ENCODE measurements at places on chromosomes 16 and 17.

- DNase-seq = no peak
Observed at GRCh38 chr16:50367777-50368409, 895 bp downstream of the BRD7 start.

- no peak for DNase-seq
Observed at GRCh38 chr17:14871921-14872320, 393.2 kb downstream of the PMP22 start.

DNA sequence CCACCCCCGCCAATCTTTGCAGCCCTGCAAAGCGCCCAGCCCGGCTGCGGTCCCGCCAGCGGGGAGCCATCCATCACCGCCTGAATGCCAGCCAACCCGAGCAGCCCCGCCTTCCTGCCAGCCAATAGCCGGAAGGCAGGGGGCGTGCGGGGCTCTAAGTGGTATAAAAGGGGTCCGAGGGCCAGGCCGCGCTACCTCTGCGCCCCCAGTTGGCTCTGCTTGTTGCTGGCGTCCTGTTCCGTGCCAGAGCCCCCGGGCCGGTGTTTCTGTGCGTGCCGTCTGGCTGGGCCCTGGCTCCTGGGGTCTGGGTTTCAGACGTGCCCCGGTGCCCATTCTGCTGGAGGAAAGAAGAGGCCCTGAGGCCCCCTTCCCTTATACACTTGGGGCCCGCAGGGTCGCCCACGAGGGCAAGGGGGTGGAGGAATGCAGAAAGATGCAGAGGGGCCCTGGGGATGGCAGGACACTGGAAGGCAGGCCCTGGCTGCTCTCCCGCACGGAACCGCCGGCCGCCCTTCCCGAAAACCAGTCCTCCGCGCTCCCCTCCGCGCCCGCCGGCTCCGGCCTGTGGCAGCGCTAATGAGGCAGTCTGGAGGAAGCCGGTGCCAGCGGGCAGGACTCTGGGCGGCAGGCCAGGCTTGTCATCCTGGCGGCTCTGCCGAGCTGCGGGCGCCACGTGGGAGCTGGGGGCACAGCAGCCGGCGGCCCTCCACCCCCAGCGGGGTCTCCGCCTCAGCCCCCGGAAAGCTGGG lies 14.0 kb downstream of the COPZ2 start:
- peak; percentile 41 for DNase-seq

- no peak for DNase-seq
Observed at GRCh38 chr16:21643785-21644184, 8.6 kb downstream of the IGSF6 start.

DNA sequence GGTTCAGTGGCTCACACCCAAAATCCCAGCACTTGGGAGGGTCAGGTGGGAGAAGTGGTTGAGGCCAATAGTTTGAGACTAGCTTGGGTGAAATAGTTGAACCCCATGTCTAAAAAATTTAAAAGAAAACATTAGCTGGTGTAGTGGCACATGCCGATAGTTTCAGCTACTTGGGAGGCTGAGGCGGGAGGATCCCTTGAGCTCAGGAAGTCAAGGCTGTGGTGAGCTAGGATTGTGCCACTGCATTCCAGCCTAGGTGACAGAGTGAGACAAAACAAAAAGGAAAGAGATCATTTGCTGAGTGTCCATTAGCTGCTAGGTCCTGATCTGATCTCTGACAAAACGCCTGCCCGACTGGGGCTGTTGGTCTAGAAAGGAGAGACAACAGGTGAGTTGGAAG lies 14.1 kb upstream of the DBNDD1 start:
- DNase-seq = no peak

GRCh38 chr17:77070888-77071279 lies 69.9 kb upstream of the SEC14L1 start:
- no peak for DNase-seq
